ENCODE measurements at places on chromosomes 5 and 9.

- DNase-seq: no peak
These were observed 12.6 kb upstream of the UGT3A2 start for GRCh38 chr5:36079200-36079781.

GRCh38 chr5:96300976-96301375 is 132.1 kb downstream of the PCSK1 start:
- no peak for DNase-seq

- DNase-seq: no peak
These were observed 579.2 kb upstream of the ZNF608 start for GRCh38 chr5:125325488-125326149.

DNA sequence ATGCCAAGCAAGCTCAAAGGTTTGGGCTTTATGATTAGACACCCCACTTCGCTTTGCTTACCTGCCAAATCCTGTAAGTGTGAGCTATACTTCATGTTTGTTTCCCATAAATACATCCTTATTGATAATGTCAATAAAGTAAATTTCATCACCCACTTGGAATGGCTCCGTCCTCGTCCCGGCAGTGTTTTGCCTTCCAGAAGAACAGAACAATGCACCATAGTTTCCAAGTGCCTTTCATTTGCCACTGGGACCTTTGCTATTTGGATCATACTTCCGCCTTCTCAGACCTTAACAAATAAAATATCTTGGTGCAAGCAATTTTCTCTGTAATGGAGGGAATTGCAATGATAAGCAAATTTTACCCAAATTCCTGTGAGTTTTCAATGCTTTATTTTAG is 229.3 kb downstream of the PIK3R1 start:
- DNase-seq: no peak

- DNase-seq: no peak
These were observed 239.4 kb upstream of the PIK3R1 start for GRCh38 chr5:67976181-67976580.

DNA sequence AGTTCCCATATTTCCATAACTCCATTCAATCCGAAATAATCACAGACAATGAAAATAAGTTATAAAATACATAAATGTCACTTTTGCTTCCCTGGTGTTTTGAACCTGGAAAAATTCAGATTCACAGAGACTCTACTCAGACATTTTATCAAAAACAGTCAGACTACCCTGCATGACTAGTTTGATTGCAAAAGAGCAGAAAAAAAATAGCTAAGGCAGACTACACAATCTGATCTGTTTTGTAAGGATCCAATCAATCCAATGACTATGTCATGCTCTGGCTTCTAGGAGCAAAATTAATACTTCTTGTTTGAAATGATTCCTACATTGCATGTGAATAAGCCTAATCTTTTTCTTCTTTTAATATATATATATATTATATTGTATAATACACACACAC is 1262.6 kb downstream of the EFNA5 start:
- DNase-seq: no peak

- no peak for DNase-seq
These were observed 67.4 kb downstream of the UNC13B start for GRCh38 chr9:35229066-35229778.

DNA sequence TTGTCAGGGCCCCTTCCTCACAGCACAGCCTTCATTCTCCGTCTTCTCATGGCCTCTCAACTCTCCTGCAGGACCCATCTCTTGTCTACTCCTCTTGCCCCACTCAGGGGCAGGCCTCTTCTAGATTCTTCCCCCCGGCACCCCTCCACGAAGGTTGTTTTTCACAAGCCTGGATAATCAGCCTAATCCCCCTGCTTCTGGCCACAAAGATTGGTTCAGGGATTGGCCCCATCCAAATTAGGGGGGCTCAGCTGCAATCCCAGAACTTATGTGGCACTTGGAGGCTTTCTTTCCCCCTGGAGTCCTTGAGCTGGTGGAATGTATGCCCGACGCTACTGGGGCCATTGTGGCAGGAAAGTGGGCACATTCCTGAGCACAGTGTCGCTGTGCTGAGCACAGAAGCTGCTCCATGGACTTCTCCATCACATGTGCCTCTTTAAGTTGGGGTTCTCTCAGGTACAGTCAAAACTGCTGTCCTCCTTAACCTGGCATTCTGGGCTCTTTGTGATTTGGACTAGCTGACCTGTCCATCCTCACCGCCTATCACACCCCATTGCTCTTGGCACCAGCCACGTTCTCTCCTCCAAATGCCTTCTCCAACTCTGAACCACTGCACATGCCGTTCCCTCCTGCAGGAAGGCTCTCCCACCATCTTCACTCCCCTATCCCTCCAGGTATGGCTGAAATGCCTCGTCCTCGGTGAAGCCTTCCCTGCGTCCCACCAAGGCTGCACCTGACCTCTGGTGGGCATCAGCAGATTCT is 66.8 kb upstream of the RNF130 start:
- DNase-seq: no peak

GRCh38 chr5:53355931-53356330 is 124.5 kb upstream of the FST start:
- no peak for DNase-seq

GRCh38 chr9:94895668-94896067 is 169.2 kb downstream of the AOPEP start:
- no peak for DNase-seq

DNA sequence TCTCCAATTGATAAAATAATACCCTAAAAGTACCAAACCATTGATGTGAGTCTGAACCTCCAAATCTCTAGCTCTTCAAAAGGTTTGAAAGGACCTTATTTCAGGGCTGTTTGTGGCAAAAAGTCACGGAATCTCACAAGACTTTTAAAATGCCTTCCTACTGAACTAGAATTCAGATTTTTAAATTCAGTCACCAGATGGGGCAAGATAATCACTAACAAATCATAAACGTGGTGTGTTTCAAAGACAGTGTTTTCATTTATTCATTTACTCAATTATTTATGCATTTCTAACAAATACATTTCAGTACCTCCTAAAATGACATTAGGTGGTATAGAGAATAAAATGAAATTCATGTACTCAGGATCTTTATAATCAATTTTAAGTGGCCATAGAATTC is 68.2 kb upstream of the SMC2 start:
- DNase-seq: no peak

DNA sequence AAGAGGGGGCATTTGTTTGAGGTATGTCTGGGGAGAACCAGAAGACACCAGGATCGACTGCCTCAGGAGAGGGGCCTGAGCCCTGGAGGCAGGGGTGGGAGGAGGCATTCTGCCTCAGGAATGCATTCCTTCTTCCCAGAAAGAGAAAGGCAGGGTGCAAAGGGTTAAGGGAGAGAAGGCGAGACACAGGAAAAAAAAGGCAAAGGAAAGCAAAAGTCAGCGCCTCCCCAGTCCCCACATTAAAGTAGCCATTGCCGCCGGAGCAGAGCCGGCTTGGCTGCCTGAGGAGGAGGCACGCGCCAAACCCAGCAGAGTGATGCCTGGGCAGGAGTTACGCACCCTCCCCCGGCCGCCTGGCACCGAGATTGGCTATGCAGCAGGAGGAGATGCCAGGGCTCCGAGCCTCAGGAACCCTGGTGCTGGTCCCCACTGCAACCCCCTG is 123.8 kb upstream of the PHYKPL start:
- no peak for DNase-seq
